ENCODE measurements at places on chromosomes 16 and 17.

GRCh38 chr17:4182043-4182442, 39.0 kb downstream of the CYB5D2 start:
- DNase-seq: no peak

DNA sequence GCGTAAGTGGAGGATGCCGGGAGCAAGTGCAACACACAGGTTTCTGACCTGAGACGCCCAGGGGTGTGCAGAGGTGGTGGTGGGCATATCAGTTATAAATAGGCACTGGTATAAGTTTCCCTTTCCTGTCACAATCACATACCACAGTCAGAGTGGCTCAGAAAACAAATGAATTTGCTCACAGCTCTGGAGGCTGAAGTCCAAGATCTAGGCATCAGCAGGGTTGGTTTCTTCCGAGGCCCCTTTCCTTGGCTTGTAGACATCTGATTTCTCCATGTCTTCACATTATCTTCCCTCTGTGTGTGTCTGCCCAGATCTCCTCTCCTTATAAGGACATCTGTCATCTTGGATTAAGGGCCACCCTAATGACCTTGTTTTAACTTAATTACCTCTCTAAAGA, 250.5 kb upstream of the TNRC6C start:
- no peak for DNase-seq

- no peak for DNase-seq
Measured at GRCh38 chr16:86401126-86401525, 109.2 kb upstream of the FOXF1 start.

- DNase-seq: no peak
Measured at GRCh38 chr16:28882551-28883160, 4.4 kb downstream of the ATP2A1 start.

GRCh38 chr17:67830440-67830839, 5.1 kb downstream of the BPTF start:
- peak; percentile 27 for DNase-seq

GRCh38 chr17:6753546-6753945, 2.3 kb upstream of the XAF1 start:
- peak; percentile 4 for DNase-seq

DNA sequence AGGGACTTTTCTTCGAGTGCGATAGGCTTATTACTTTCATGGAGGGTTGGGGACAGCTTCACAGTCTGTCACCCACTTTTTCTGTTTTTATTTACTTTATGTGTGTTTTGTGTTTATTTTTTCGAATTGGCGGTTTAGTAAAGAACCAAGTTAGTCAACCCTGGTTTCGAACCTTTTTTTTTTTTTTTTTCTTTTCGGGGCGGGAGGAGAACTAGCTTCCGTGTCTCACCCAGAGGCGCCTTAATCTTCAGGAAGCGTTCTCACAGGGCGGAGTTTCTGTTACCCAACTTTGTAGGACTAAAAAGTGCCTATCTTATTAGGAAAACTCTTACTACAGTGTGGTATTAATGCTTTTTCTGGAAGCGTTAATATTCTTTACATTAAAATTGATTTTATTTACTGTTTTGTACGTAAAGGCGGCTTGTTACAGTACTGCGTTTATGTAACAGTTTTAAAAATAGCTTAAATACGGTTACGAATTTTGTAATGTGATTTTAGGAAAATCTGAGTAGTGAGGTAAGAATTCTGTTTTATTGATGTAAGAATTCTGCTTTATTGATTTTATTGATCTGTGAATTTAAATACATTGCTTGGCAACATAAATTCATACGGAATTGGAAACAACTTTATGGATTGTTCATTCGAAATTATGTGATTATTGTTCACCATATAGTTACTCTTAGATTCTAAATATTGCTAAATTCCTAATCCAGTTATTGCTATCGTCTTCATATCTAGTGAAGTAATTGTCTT, 885 bp downstream of the ZNF207 start:
- DNase-seq: peak; percentile 91

DNA sequence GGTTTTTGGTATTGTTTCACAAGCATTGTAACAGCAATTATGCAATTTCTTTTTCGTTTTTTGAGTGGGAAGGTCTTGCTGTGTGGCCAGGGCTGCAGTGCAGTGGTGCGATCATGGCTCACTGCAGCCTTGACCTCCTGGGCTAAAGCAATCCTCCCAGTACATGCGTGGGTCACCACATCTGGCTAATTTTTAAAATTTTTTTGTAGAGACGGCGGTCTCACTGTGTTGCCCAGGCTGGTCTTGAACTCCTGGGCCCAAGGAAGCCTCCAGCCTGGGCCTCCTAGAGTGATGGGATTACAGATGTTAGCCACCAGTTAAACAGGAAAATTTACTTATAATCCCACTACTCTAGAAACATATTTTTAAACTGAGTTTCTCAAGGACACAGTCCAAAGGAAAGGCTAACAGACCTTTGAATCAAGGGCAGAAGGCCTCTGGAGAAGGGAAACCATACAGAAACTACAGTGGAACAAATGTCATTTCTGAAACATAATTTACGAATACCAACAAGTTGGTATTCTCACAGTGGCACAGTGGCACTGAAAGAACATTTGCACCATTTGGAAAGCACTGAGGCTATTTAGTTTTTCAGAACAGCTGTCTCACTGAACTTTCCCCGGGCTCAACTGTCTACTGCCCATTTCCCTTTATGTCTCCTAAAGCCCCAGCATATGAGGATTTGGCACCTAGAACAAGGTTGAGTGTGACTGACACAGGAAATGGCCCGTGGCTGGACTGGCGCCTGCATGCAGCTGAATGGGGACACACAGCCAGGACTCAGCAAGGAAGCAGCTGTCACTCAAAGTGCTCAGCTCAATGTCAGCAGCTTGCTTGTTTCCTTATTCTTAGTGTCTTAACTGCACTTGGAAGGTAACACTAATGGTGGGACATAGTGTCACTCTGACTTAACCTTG, 2.8 kb upstream of the PRKAR1A start:
- no peak for DNase-seq

DNA sequence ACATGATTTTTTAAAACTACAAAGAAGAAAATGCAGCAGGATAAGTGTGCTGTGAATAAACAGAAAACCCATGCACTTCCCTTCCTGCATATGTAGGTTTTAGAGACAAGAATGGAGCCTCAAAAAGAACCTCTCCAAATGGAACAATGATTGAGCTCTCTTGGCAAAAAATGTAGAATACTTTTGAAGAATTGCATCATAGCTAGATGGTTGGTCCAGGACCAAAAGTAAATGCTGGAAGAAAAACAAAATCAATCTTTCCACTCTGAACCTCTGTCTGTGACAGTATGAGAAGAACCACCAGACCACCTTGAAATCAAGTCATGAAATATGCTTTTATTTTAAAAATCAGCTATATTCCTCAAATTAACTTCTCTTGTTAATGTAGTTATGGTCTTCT, 17.5 kb downstream of the HELZ start:
- peak; percentile 36 for DNase-seq

GRCh38 chr17:64223931-64224629, 39.0 kb downstream of the TEX2 start:
- DNase-seq: no peak

- no peak for DNase-seq
Measured at GRCh38 chr17:79438546-79439334, 172.1 kb downstream of the RBFOX3 start.

DNA sequence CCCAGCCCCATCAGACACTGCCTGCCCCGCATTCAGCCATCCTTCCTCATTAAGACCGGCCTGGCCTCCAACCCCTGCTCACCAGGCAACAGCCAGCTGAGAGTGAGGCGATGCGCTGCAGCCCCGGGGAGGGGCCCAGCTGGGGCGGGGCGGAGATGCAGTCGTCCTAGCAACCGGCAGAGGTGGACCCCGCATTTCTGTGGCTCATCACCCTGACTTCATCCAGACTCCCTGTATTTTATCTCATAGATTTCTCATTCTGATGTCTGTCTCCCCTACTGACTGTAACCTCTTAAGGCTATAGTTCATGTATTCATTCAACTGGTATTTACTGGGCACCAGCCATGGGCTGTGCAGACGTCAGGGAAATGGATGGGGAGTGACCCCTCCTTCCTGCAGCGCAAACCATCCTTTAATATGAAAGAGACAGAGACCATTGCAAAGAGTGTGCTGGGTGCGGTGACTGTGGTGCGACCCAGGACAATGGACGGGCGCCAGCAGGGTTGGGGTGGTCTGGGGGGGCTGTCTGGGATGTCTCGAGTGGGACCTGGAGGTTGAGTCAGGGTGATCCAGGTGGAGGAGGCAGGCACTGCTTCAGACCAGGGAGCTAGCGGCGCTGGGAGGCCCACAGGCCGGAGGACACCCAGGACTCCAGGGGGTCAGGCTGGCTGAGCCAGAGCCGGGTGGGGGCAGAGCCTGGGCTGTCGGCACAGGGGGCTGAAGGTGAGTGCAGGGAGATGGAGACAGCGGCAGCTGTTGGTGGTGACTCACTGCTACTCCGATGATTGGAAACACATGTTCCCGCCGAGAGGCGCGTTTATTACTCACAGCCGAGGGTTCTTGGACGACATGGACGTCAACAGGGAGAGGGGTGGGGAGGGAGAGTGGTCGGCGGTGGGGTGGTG, 10.5 kb upstream of the TIMP2 start:
- DNase-seq: peak; percentile 99

- DNase-seq: no peak
Measured at GRCh38 chr16:71974068-71974818, 26.0 kb downstream of the PKD1L3 start.

- DNase-seq: no peak
Measured at GRCh38 chr17:35169835-35170363, 22.3 kb downstream of the UNC45B start.

- DNase-seq: peak; percentile 41
Measured at GRCh38 chr17:16418685-16419068, 3.3 kb downstream of the TRPV2 start.

- DNase-seq: no peak
Measured at GRCh38 chr17:7843257-7843535, 9.2 kb downstream of the KDM6B start.

DNA sequence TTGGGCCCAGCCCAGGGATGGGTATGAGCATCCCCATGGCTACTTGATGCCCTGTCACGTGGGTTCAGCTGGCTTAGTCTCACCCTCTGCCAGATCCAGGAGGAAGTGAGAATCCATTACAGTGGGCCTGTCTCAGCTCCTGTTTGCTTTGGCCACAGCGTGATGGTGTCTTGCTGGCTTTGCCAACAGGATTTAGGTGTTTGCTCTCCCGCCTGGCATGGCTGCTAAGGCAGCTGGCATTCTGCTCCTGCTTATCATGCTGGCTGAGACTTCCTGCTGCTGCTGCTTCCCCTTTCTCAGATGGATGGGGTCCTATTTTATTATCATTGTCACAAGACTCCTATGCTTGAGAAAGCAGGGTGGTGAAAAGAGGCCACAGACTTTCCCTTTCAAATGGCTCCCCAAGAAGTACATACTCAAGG, 28.3 kb upstream of the HOXB13 start:
- DNase-seq: no peak

Data from GM23248 (cell line).